Uterus (tissue), 4 donors: ENCODE measurements at places on chromosomes 6 and 20. TPM values are rescaled to one million over a fixed set of nuclear protein-coding genes. Genes with fewer than 3 reads are reported as not detected.
A peak's percentile ranks its signal among the peaks of the same experiment; 100 is the strongest.

GRCh38 chr6:170370416-170370815 lies 63.9 kb downstream of the FAM120B start:
- no peaks in the 10 kb centered on the region for H3K27me3 ChIP-seq
- H3K4me3 ChIP-seq = no peak overlapping the region
- H3K36me3 ChIP-seq = no peaks in the 10 kb centered on the region
- no peak overlapping the region for H3K27ac ChIP-seq
- no peak for DNase-seq

- H3K27me3 ChIP-seq = no peaks in the 10 kb centered on the region
- H3K4me3 ChIP-seq = no peak overlapping the region
- H3K27ac ChIP-seq = no peak overlapping the region
- no peaks in the 10 kb centered on the region for H3K4me1 ChIP-seq
Observed at GRCh38 chr6:15312500-15312899, 66.6 kb downstream of the JARID2 start.

The CYP39A1 gene
- total RNA-seq = 3.9 TPM

DNA sequence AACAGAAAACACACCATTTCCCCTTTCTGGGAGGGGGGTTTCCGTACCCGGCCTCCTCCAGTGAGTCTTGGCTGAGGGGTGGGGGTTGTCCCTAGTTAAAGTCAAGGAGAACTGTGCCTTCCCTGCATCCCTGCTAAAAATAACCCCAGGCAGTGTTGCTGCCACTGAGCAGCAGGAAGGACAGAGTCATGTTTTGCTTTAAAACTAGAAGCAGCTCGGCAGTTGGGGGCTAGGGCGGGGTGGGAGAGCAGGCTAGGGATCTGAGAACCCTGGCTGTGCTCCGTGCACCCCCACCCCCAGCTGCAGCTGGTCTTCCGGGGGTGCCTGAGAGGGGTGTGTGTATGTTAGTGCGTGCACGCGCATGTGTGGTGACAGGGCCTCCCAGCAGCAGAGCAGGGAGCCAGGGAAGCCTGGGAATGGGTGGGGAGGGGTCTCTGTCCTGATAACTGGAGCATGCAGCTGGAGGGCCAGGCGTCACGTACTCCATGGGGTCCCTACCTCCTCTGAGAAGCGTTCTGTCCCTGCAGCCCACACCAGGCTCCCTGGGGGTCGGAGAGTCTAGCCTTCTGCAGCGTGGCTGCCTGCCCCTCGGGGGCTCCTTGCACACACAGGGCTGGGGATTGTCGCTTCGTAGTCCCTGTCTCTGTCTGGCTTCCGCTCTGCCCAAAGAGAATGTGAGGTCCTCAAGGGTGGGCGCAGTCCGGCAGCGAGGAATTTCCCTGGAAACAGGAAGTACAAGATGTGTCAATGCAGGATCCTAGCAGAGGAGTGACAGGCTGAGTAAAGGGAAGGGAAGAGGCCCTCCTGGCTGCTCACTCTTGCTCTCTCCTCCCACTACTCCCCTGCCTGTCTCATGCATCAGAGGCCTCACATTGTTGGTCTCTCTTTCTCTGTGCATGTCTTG lies 16.8 kb upstream of the ARMC12 start:
- H3K36me3 ChIP-seq = no peaks in the 10 kb centered on the region
- no peak overlapping the region for H3K4me3 ChIP-seq
- peak; percentile 48 for DNase-seq
- H3K27me3 ChIP-seq = no peaks in the 10 kb centered on the region
- peak overlapping the region; percentile 71 for H3K27ac ChIP-seq
- H3K4me1 ChIP-seq = no peaks in the 10 kb centered on the region

GRCh38 chr6:35782424-35782823 lies 1.6 kb downstream of the CLPSL1 start:
- H3K4me1 ChIP-seq = no peaks in the 10 kb centered on the region
- H3K27me3 ChIP-seq = peaks cover 4% of the 10 kb centered on the region
- DNase-seq = no peak
- H3K4me3 ChIP-seq = no peak overlapping the region
- H3K27ac ChIP-seq = no peak overlapping the region

The KIF13A gene
- total RNA-seq = 66.9 TPM

GRCh38 chr6:156691018-156691417 lies 86.2 kb upstream of the ARID1B start:
- H3K27ac ChIP-seq = no peak overlapping the region
- no peak overlapping the region for H3K4me3 ChIP-seq
- no peaks in the 10 kb centered on the region for H3K27me3 ChIP-seq
- DNase-seq = no peak
- H3K4me1 ChIP-seq = no peaks in the 10 kb centered on the region
- H3K36me3 ChIP-seq = no peaks in the 10 kb centered on the region

The RAET1E gene
- not detected for total RNA-seq

The SUMO4 gene
- not detected for total RNA-seq

GRCh38 chr20:11451793-11452291 lies 465.9 kb upstream of the BTBD3 start:
- no peaks in the 10 kb centered on the region for H3K27me3 ChIP-seq
- no peaks in the 10 kb centered on the region for H3K36me3 ChIP-seq
- no peak overlapping the region for H3K4me3 ChIP-seq
- no peaks in the 10 kb centered on the region for H3K4me1 ChIP-seq
- DNase-seq = peak; percentile 34

The SNAI1 gene
- 15.4 TPM for total RNA-seq

DNA sequence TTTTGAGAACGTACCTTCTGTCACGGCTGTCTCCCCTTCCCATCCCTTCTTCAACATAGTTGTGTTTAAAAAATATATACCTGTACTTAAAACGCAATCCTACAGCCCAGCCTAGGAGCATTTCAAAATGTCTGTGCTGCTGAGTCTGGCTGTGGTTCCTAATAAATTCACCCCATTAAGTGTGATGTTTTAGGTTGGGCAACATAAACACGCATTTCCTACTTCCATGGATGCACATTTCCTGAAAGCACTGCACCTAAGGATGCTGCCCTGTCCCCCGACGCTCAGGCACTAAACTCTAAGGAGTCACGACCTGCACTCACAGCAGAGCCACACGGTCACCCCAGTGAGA lies 1.2 kb downstream of the REV3L start:
- peak overlapping the region; percentile 76 for H3K4me3 ChIP-seq
- H3K27ac ChIP-seq = peak overlapping the region; percentile 99
- no peaks in the 10 kb centered on the region for H3K27me3 ChIP-seq

- no peaks in the 10 kb centered on the region for H3K4me1 ChIP-seq
- H3K36me3 ChIP-seq = no peaks in the 10 kb centered on the region
- H3K4me3 ChIP-seq = no peak overlapping the region
- H3K27ac ChIP-seq = no peak overlapping the region
- no peak for DNase-seq
- no peaks in the 10 kb centered on the region for H3K27me3 ChIP-seq
Observed at GRCh38 chr20:33874129-33874528, 63.0 kb downstream of the CHMP4B start.

GRCh38 chr6:103081876-103082630 lies 1688.5 kb downstream of the GRIK2 start:
- H3K36me3 ChIP-seq = no peaks in the 10 kb centered on the region
- H3K27ac ChIP-seq = no peak overlapping the region
- no peaks in the 10 kb centered on the region for H3K4me1 ChIP-seq
- H3K27me3 ChIP-seq = no peaks in the 10 kb centered on the region
- DNase-seq = no peak

DNA sequence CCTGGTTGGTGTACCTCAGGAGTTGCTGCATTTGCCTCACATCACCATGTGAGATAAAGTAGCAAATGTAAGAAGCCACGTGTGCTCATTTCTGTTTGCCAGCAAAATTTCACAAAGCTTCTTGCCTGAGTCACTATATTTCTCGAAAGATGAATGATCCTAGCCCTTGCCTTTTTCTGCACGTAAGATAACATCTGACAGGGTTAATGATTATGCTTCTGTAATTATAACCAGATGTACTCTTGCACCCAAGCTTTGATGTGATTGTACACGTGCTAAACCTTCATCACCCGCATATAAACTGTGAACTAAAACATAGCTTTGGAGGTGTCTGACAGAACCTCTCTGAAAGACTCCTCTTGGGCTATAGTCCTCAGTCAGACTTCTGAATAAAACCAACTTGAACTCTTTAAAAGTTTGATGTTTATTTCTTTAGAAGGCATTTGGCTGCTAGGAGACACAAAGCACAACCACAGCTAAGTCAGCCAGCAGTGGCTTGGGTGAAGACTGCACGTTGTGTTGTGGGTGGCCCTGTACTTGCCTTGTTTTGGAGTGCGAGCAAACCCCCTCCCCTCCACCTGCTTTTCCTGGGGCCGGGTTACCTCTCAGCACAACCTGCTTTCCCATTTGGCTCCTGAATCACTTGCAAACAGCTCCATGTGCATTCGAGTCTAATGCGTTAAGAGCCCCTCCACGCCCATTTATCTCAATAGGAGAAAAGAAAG lies 19.3 kb downstream of the PROKR2 start:
- no peak overlapping the region for H3K4me3 ChIP-seq
- no peaks in the 10 kb centered on the region for H3K36me3 ChIP-seq
- no peaks in the 10 kb centered on the region for H3K4me1 ChIP-seq
- no peak for DNase-seq
- no peaks in the 10 kb centered on the region for H3K27me3 ChIP-seq
- H3K27ac ChIP-seq = no peak overlapping the region

- H3K36me3 ChIP-seq = no peaks in the 10 kb centered on the region
- H3K27me3 ChIP-seq = no peaks in the 10 kb centered on the region
- H3K4me3 ChIP-seq = no peak overlapping the region
- no peaks in the 10 kb centered on the region for H3K4me1 ChIP-seq
- no peak for DNase-seq
- no peak overlapping the region for H3K27ac ChIP-seq
Observed at GRCh38 chr6:12654514-12654913, 62.1 kb upstream of the PHACTR1 start.

GRCh38 chr20:37193821-37194220 lies 14.5 kb upstream of the MROH8 start:
- H3K4me3 ChIP-seq = no peak overlapping the region
- H3K36me3 ChIP-seq = no peaks in the 10 kb centered on the region
- no peaks in the 10 kb centered on the region for H3K4me1 ChIP-seq
- no peak for DNase-seq
- no peak overlapping the region for H3K27ac ChIP-seq

The SLC26A8 gene
- 0.07 TPM for total RNA-seq

DNA sequence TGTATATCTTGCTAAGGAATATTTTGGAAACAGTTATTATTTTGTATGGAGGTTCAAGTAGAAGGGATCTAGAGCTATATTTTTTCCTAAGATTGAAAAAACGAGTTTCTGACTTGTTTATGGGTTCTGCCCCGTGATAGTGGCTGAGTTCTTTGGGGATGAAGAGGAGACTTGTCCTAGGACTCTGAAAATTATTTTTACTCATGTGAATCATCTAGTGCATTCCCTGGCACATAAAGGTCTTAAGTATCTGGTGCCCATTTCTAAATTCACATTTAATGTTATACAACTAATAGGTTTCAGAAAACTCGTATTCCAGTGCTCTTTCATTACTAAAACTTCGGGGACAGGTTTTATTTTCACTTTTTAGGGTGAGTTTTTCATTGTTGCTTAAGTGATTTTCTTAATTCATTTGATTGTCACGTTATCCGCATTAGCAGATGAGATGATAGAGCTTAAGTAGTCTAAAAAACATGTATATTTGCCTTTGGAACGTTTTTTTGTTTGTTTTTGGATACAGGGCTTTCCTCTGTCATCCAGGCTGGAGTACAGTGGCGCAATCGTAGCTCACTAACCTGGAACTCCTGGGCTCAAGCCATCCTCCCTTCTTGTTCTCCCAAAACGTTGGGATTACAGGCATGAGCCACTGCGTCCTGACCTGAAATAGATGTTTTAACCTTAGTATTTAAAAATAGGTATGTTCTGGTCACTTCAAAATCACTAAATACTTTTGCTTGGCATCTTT lies 2.1 kb downstream of the NFYA start:
- peaks cover 4% of the 10 kb centered on the region for H3K4me1 ChIP-seq
- H3K4me3 ChIP-seq = peak overlapping the region; percentile 68

- H3K27me3 ChIP-seq = no peaks in the 10 kb centered on the region
- H3K36me3 ChIP-seq = no peaks in the 10 kb centered on the region
- H3K4me3 ChIP-seq = no peak overlapping the region
- H3K4me1 ChIP-seq = no peaks in the 10 kb centered on the region
- no peak overlapping the region for H3K27ac ChIP-seq
Observed at GRCh38 chr6:150751296-150751695, 114.2 kb upstream of the MTHFD1L start.

The TFAP2D gene
- total RNA-seq = not detected
